ENCODE measurements at places on chromosomes 5 and 9. TPM values are rescaled to one million over a fixed set of nuclear protein-coding genes. Genes with fewer than 3 reads are reported as not detected.
A peak's percentile ranks its signal among the peaks of the same experiment; 100 is the strongest.

- no peak for DNase-seq
These were observed 204.8 kb downstream of the C9orf50 start for GRCh38 chr9:129415942-129416651.

The DRD1 gene
- total RNA-seq: 0.18 TPM

- no peak for DNase-seq
These were observed 1.6 kb downstream of the GRK6 start for GRCh38 chr5:177427919-177428573.

The LRRTM2 gene
- total RNA-seq: 2.0 TPM

GRCh38 chr5:167796672-167797071 is 494.8 kb upstream of the WWC1 start:
- DNase-seq: no peak

GRCh38 chr9:131700765-131701435 is 39.0 kb downstream of the RAPGEF1 start:
- DNase-seq: no peak

DNA sequence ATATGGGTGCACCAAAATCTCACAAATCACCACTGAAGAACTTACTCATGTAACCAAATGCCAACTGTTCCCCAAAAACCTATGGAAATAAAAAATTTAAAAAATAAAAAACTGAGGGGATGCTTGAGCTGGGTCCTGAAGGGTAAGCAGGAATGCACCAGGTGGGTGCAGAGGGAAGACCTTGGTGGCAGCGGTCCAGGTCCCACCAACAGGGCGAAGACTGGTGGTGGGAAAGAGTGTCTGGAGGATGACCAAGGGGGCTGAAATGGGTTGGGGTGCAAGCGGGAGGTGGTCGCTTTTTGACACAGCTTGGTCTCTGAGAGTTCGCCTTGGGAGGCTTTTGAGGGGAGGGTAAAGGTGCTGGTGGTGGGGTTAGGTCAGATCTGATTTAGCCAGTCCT is 3.3 kb upstream of the DAB2IP start:
- DNase-seq: no peak

The CDH12 gene
- total RNA-seq: not detected

DNA sequence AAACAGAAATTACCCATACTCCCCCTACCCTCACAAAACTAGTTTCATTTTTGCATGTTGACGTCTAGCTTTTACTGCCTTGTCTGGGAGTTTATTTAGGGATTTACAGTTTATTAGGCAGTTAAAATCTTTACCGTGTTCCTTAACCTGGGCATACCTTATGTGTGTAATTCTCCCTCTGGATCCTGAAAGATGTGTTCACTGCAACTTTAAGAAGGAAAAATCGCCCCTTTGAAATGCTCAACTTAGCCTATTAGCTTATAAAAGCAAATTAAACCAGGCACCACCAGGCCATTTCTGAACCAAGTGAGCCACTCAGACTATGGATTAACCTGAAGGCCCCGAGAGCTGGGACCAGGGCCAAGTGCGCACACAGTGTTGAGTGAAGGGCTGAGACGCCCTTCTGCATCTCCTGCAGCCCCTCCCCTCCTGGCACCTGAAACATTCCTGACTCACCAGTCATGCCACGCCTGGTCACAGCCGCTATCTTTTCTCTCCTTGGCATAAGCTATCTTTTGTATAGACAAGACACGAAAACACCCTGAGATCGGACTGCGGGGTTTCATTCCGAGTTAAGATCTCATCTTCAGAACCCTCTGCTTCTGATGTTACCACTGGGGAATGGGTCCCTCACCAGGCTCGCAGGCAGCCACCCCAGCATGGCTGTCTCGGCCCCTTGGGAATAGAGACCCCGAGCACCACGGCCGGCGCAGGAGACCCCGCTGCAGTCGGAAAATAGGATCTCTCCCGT is 111.9 kb downstream of the ROR2 start:
- DNase-seq: peak; percentile 71

- DNase-seq: no peak
These were observed 790.8 kb upstream of the NUDT12 start for GRCh38 chr5:104353371-104353770.

- no peak for DNase-seq
These were observed 13.2 kb upstream of the LHX2 start for GRCh38 chr9:123998278-123998925.

- no peak for DNase-seq
These were observed 316.1 kb downstream of the CDK5RAP2 start for GRCh38 chr9:120263836-120264235.

The RPL7A gene
- total RNA-seq: 3,220 TPM

DNA sequence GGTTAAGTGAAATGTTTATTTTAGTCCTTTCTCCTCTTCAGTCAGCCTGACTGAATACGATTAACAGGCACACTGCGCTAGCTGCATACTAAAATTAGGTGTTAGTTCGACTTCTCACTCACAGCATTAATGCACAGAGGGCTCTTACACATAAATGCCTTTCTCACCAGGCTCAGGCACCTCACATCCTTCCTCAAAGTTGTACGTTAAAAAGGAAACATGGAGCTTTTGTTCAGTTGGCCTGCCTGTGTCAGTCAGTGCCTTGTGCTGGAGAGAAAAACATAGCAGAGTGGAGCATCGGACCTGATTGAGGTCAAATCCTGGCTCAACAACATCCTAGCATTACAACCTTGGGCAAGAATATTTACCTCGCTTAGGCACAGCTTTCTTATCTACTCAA is 236.0 kb upstream of the ZNF462 start:
- DNase-seq: no peak

The DBH gene
- total RNA-seq: not detected

- no peak for DNase-seq
These were observed 55.8 kb upstream of the SMARCA2 start for GRCh38 chr9:1959371-1959770.

DNA sequence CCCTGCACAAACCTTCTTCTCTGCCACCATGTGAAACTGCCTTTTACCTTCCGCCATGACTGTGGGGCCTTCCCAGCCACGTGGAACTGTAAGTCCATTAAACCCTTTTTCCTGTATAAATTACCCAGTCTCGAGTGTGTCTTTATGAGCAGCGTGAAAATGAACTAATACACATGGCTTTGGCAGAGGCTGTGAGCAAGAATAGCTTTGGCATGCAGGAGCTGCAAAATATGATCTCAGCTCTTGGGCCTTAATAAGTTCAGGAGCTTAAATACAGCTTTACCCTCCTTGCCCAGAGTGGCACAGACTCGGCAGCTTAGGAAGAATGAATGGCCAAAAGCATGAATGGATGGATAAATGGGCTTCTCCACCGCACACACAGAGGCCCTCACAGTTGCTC is 15.7 kb upstream of the SLC36A1 start:
- DNase-seq: no peak

DNA sequence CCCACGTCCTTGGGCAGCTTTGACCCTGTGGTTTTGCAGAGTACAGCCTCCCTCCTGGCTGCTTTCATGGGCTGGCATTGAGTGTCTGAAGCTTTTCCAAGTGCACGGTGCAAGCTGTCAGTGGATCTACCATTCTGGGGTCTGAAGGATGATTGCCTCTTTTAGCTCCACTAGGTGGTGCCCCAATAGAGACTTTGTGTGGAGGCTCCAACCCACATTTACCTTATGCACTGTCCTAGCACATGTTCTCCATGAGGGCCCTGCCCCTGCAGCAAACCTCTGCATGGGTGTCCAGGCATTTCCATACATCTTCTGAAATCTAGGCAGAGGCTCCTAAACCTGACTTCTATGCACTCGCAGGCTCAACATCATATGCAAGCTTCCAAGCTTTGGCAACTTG is 644.2 kb upstream of the CDH9 start:
- DNase-seq: no peak

- peak; percentile 79 for DNase-seq
These were observed 63.8 kb upstream of the ZNF462 start for GRCh38 chr9:106799152-106799551.

- peak; percentile 98 for DNase-seq
These were observed 135.1 kb downstream of the PAPPA start for GRCh38 chr9:116288658-116289057.

DNA sequence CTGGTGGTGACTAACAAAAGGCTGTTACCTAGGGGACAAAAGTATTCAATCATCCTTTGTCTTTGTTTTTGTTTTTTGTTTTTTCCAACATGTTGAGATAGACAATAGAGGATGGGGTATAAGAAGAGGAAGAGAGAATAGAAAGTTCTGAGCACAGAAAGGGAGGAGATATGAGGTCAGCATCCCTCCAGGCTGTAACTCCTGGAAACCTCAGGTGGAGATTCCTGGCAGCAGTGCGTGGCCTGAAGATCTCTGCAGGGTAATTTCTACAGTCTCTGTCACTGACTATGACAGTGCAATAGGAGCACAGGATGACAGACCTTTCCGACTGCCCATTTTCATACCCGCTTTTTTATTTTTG is 112.1 kb downstream of the ADRB2 start:
- no peak for DNase-seq

DNA sequence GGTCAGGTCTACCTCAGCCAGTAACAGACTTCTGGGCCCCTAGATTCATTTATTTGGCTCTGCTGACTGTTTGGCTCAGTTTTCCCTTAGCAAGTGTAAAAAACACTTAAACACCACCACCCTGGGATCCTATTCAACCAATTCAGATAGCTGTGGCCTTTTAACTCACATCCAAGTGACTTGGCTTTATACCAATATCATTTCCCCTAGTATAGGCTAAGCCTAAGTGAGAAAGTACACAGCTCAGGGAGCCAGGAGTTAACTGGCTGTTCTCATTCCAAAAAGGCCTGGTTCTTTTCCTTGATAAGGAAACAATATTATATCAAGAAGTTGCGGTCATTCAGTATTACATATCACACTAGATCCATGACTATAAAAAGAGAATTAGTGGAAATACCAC is 163.5 kb downstream of the ARL15 start:
- no peak for DNase-seq

DNA sequence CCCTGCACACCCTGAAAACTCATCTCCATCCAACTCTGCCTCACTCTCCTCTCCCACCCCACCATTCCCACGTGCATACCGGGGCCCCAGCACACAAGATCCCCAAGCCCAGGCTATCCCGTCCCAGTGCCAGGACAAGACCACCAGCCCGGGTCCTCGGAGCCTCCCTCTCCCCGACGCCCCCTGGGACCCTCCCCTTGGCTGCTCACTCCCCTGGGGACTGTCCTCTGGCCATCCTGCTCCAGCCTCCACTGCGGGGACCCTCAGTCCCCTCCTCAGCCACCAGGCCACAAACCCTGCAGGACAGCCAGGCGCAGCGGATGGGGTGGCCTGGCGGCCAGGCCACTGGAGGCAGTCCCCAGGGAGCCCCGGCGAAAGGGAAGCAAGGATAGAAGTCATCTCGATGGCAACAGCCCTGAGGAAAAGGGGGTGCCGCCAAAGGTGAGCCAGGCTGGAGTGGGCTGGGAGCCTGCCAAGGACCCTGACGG is 62.8 kb downstream of the C9orf50 start:
- DNase-seq: no peak

GRCh38 chr9:133163504-133164172 is at the start of gene GBGT1:
TSS of gene GBGT1 (minus strand) at chr9:133163914. CDS start at chr9:133162412, 1,502 bp downstream.
- no peak for DNase-seq

GRCh38 chr5:54491326-54491725 is 26.2 kb upstream of the SNX18 start:
- DNase-seq: no peak

The RETREG1 gene
- total RNA-seq: not detected

- DNase-seq: no peak
These were observed 142.7 kb downstream of the PIP5K1B start for GRCh38 chr9:68847765-68848164.

- DNase-seq: peak; percentile 11
These were observed 796 bp upstream of the GADD45G start for GRCh38 chr9:89603767-89604665.

DNA sequence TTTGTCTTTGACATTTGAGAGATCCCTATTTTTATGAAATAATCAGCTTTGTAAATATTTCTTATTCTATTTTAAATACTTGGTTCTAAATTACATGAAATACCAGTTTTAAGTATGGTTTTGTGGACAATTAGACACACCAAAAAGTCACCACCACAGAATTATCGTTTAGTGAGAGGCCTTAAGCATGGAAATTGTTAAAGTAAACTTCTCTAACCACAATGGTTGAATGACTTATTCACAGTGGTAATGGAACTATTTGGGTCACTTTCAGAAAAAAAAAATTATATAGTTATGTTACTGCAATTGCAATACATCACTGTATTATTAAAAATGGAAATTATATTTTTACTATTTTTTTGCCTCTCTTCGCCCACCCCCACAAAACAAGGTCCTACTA is 1252.5 kb downstream of the EFNA5 start:
- peak; percentile 69 for DNase-seq

The TLX3 gene
- total RNA-seq: not detected

- peak; percentile 21 for DNase-seq
These were observed 46.6 kb upstream of the IPPK start for GRCh38 chr9:92716557-92716956.

All from IMR-90 (cell line).